Esophagus muscularis mucosa (tissue), 4 donors: ENCODE measurements at places on chromosomes 7 and 10.
A peak's percentile ranks its signal among the peaks of the same experiment; 100 is the strongest.

GRCh38 chr7:47844311-47844710, 104.0 kb downstream of the PKD1L1 start:
- DNase-seq = no peak

DNA sequence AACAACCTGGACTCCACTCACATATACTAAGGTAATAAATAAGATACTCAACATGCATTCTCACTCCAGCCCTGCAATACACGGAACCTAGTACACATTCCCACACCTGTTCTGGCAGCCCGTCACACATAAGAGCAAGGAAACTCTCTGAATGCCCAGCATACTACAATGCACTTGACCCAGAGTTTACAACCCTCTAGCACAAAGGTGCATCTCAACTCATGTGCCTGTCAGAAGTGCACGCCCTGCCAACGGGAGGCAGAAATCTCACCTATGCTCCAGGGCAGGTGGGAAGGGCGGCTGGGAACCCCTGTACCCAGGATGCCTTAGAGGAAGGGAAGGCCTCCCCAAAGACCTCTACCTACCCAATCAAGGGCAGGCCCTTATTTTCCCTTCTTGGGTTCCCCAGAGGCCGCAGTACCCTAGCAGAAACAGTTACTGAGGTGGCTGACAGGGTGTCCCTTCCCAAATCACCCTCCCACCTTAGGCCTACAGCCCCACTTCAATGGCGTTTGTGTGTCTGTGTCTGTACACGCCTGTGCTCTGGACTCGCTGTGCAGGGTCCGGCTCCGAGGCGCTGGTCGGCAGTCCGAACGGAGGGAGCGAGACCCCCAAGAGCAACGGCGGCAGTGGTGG, 2.0 kb downstream of the EVX1 start:
- no peak for DNase-seq

GRCh38 chr7:34315032-34315431, 343.0 kb upstream of the NPSR1 start:
- no peak for DNase-seq

DNA sequence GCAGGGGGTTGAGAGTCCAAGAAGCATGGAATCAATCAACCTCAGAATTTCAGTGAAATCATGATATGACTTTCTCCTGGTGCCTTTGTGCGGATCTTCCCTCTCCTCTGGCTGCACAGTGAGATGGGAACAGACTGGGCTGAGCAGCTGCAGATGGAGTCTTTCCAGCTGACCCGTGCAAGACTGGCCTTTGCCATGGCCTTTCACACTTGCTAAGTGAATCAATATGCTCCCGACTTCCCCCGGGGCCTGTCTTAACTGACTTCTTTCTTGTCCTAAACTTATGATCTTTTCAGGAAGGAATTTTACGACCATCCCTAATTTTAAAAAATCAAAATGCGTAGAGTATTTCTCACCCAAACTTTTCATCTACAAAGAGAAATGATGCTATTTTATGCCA, 469.9 kb downstream of the GALNT17 start:
- no peak for DNase-seq

GRCh38 chr10:28920091-28920490, 242.8 kb downstream of the BAMBI start:
- no peak for DNase-seq

DNA sequence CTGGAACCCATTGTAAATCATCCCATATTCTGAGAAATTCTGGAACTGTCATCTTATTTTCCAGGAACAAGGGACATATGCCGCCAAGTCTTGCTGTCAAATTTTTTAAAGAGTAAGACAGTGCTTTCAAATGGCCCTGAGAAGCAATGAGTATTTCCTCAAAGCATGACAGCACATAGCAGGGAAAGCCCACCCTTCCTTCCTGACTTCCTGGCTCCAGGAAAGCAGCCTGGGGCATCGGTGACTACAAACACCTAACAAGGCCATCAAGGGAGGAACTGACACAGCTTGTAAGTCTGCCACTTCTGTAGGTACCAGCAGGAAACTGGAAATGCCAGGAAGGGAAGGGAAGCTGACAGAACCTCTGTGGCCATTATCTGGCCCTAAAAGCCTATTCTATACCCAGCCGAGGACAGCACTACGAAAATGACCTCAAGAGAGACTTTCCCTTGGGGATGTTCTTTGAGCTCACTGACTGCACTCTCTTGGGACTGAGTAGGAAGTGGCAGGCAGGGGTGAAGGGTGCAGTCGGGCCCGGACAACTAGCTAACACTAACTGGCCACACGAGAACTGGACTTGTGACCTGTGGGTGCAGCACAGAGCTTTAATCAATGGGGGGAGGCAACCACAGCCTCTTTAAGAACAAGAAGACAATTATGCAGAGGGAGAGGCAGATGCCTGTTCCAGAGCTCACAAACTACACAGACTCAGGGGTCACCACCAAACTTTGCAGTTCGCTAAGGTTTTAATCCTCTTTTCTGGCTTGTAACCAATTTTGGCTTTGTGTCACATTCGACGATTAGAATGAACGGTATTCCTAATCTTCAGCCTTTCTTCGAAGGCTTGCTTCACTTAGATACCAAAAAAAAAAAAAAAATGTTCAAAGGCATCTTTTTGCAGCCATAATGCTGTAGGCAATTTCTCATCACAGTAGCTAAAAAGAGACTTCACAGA, 52.0 kb downstream of the GRB10 start:
- no peak for DNase-seq

DNA sequence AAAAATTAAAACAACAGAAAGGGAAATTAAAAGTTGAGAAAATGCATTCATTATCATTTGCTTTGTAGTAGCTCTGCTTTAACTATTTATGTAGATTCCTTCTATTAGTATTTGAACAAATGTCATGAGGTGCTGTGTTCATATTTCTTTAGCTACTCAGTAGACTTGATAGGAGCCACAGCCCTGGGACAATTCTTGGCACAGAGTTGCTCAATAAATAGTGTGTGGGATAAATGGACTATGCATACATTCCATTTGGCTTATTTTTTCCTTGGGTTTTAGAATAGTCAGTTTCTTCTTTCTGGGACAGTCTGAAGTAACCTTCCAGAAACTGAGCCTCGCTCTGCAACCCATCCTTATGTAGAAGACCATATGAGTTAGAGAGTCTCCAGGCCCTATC, 13.4 kb downstream of the RPP30 start:
- DNase-seq = no peak

GRCh38 chr7:26723129-26723528, 141.3 kb downstream of the SKAP2 start:
- no peak for DNase-seq

DNA sequence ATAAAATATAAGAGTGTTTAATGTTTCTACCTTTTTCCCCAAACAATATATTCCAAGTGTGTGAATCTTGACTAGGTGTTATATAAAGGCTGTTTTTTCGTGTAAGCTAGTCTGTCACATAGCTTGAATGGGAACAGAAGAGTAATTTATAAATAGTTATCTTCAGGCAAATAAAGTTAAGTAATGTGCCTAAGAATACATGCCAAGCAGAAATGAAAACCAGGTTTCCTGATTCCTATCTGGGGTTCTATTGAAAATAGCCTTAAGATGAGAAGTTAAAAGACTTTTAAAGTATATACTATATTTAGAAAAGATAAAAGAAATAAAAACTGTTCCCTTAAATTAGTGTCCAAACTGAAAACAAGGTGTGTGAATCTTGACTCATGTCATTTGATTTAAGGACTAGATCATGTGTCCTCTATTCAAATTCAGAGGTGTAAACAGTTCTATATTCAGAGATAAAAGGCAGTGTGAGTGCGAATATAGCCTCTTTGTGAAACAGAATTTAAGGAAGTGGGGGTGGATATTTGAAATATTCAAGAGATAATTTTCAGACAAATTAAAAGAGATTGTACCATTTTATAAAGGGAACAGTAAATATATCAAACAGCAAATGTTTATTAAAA, 247.5 kb downstream of the THSD7A start:
- no peak for DNase-seq

DNA sequence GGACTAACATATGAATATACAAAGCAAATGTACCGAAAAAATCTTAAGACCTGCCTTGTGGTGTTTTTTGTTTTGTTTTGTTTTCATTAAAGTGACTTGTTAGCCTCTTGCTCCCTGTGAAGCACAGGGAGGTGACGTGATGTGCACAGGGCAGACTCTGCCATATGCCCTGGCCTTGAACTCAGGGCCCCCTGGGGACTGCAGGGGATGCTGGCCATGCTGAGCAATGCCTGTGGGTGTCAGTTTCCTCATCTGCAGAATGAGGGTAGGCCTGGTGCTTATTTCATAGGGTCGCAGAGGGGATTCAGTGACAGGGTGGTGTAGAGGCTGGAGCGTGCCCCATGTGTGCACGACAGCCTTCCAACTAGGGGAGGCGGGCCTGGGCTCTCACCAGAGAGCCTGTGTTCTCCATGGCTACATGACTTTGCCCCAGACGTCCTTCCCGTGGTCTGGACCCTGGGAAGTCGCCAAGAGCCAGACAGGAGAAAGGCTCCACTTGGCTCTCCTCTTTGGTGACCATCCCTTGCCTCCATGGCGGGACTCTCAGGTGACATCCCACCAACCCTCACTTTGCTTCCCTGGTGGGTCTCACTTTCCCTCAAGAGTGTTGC, 14.5 kb downstream of the EGFR start:
- DNase-seq = peak; percentile 90

DNA sequence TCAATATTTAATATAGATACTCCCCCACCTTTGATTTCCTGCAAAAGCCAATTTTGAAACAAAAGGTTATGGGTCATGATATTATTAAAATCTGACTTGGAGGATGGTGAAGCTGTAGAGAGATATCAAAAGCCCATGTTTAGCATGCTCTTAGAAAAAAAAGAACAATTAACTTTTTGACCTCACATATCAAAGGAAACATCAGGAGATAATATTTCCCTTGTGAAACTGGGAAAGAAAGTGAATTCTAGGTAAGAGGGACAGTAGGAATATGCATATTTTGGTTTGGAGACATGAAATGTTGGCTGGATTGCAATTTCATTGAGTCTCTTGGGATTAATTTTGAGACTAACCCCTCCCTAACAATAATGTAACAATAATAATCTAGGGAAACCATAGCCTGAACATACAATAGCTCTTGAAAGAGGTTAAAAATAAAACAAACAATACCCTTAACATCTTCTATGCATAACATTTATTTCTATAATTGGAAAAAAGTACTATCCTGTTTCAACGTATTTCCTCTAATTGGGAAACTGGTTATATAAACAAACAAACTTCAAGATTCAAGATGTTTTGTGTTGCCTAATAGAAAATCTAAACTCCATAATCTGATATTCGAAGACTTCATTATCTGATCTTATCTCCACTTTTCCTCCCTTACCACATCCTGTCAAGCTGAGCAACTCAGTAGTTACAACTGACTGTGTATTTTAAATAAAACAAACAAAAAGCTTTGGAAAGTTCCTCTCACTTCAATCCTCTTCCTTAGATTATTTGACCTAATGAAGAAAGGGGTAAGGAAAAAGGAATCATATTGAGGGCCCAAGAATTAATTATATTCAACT, 14.8 kb downstream of the TMEM26 start:
- DNase-seq = no peak

DNA sequence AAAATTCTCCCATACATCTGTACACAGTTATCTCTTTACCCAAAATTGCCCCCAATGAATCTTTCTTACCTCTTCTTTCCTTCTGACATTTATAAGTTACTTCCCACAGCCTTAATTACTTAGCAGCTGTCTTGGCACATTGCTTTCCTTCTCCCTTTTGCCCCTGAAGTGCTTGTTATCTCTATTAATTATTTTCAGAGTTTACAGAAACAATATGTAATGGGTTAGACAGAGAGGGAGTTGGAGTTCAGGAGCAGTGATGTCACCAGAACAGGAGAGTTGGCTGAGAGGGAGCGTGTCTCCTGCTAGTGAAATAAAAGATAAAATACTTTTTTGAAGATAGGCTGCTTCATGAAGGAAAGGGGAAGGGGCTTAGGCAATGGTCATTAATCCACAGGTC, 57.4 kb downstream of the ITGB8 start:
- DNase-seq = no peak

- DNase-seq = no peak
These were observed 437.0 kb downstream of the SUGCT start for GRCh38 chr7:40571796-40572195.

DNA sequence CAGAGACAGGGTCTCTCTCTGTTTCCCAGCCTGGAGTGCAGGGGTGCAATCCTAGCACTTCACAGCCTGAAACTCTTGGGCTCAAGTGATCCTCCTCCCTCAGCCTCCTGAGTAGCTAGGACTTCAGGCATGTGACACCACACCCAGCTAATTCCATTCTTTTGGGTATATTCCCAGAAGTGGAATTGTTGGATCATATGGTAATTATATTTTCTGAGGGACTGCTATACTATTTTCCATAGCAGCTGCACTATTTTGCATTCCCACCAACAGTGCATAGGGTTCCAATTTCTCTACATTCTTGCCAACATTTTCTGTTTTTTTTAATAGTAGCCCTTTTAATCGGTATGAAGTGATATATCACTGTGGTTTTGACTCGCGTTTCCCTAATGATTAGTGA, 30.0 kb upstream of the RAB11FIP2 start:
- no peak for DNase-seq

- DNase-seq = no peak
These were observed 128.4 kb downstream of the MTERF1 start for GRCh38 chr7:91752102-91752501.

- DNase-seq = no peak
These were observed 67.6 kb downstream of the C10orf120 start for GRCh38 chr10:122632031-122632430.

- DNase-seq = no peak
These were observed 3.9 kb upstream of the INPP5A start for GRCh38 chr10:132533571-132534260.

- no peak for DNase-seq
These were observed 24.8 kb downstream of the INPP5F start for GRCh38 chr10:119750391-119751230.

DNA sequence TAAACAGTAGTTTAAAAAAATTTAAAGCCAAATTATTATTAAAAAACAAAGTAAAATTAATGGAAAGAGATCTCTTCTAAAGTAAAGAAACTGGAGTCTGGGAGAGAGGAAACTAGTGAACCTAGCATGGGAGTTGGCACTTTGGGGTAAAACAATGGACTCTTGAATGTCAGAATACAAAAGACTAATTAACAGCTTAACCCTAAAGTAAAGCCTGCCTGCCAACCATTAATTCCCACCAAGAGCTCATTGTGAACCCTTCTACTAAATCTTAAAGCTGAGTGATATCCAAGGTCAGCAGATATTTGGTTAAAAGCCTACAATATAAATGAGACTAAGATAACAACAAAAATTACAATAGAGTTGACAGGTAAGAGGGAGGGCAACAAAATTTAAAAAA, 36.5 kb downstream of the KMT2C start:
- no peak for DNase-seq
